Esophagus squamous epithelium (tissue), 5 donors: ENCODE measurements at places on chromosomes 16 and 17.

DNA sequence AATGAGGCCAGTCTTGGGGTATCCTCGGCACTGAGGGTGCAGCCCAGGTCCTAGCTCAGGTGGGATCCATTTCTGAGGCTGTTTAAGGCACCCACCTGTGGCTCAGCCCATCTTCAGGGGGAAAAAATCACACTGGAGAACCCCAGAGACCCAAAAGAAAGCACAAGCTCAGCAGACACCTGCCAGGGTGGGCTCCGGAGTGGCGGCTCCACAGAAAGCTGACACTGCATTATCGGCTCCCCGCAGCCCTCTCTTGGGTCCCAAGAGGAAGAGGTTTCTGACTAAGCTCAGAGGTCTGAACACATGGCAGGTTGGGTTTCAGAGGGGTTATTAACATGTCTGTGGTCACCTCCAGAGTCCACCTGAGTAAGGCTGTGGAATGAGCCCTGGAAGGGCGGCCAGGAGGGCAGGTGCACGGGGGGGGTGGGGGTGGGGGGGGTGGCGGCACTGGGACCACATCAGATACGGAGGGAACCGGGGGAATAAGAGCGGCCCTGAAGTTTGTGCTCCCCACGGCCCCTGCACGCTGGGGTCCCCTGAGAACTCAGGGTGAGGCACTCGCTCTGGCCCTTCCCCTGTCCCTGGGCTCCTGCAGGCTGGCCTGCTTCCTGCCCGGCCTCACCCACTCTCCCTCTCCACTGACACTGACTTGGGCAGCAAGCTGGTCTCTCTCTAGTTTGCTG lies 79.5 kb downstream of the TIMM22 start:
- no peak for DNase-seq

DNA sequence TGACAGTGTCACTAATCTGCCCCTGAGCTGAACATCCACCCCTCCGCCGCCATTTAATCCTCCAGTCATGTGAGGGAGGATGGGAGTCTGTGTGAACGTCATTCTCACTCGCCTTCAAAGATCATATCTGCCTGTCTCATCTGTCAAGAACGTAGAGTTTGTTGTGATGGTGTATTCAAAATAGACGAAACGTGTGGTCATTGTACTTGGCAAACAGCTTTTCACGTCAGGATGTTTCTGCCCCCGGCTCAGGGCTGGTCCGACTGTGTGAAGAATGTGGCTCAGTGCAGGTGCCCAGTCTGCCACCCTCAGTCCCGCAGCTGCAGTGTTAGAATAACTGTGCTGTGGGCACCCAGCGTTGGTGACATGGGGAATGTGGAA lies 148.0 kb downstream of the KCNJ12 start:
- DNase-seq = no peak

DNA sequence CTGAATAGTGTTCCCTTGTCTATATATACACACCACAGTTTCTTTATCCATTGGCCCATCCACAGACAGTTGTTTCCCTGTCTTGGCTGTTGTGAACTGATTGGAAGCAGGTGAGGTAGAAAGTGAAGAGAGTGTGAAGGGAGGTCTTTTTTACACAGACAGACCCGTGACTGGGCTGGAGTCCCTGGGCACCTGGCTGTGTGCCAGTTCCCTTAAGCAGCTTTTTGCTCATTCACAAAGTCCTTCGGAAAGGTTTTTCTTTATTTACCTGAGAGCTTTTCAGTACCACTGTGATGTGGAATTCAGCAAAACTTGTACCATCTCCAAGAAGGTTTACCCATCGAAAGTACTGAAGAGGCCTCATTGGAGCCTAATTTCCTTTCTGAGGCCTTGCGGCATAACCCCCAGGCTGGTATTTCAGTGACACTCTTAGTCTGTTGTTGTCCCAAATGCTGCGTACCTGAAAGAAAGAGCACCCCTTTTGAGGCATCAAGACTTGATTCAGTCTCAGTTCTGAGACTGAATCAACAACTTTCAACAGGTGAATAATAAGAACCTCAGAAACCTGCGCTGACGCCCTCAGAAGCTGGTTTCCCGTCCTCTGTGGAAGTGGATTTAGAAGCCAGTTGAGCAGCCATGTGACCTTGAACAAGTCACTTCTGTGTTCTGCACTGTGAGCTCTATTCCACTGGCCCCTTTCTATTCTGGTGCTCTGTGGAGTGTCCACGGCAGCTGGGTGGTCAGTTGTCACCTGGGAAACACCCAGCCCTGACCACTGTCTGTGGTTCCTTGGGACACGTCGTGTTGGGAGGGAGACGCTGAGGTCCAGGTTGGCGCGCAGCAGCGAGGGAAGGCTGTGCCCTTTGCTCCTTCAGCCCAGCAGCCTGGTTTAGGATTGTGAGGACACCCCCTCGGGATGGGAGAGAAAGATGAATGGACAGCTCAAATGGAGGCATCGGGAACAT lies 53.9 kb upstream of the CRISPLD2 start:
- DNase-seq = no peak

- DNase-seq = no peak
Observed at GRCh38 chr17:19296786-19297778, 59.9 kb downstream of the EPN2 start.

DNA sequence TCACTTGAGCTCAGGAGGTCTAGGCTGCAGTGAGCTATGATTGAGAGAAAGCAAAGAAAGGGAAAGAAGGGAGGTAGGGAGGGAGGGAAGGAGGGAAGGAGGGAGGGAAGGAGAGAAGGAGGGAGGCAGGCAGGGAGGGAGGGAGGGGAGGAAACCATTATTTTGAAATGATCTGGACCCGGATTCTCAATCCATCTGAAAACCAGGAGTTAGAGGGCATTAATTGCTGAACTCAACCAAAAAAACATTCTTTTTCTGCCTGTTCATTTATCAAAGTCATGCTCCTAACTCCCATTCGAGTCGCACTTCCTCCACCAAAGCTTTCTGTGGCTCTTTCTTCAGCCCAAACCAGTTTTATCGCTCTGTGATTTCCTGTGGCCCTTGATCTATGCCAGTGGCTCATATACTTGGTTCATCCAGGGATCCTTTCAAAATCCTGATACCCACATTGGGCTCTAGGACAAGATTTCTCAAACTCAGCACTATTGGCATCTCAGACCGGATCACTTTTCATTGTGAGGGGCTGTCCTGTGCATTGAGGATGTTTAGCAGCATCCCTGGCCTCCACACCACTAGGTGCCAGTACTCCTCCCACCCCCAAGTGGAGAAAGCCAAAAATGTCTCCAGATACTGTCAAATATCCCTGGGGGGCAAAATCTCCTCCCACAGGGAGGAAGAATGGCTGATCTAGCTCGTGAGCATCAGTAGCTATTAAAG lies 38.2 kb downstream of the CMTM4 start:
- no peak for DNase-seq

DNA sequence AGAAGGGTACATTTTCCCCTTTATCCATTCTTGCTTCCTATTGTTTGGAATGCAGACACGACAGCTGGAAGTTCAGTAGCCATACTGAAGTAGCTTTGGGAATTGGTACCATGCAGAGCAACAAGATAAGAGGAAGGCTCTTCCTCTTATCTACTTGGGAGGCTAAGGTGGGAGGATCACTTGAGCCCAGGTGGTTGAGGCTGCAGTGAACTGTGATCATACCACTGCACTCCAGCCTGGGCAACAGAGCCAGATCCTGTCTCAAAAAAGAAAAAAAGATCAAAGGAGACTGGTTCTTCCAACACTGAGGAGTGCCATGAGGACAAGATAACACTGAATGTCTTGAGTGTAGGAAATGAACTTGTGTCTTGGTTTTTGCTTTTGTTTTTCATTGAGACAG lies 16.0 kb upstream of the RANGRF start:
- no peak for DNase-seq

- DNase-seq = no peak
Observed at GRCh38 chr16:51419768-51420167, 268.7 kb upstream of the SALL1 start.

DNA sequence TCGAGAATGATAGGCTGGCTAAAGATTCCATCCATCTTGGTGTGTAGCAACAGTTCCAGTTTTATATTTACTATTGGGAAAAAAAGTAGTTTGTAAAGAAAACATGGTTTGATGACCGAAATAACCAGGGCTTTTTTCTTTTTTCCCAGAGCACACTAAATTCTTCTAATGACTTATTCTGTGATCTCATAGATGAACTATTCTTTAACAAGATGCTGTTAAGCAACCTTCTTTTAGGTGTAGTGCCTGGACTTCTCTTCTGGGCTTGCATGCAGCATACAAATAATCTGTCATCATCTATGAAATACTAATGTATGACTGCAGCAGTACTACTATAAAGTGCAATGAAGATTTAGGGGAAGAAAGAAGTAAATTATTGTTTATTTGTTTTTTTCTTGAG lies 11.0 kb upstream of the CAPNS2 start:
- no peak for DNase-seq

DNA sequence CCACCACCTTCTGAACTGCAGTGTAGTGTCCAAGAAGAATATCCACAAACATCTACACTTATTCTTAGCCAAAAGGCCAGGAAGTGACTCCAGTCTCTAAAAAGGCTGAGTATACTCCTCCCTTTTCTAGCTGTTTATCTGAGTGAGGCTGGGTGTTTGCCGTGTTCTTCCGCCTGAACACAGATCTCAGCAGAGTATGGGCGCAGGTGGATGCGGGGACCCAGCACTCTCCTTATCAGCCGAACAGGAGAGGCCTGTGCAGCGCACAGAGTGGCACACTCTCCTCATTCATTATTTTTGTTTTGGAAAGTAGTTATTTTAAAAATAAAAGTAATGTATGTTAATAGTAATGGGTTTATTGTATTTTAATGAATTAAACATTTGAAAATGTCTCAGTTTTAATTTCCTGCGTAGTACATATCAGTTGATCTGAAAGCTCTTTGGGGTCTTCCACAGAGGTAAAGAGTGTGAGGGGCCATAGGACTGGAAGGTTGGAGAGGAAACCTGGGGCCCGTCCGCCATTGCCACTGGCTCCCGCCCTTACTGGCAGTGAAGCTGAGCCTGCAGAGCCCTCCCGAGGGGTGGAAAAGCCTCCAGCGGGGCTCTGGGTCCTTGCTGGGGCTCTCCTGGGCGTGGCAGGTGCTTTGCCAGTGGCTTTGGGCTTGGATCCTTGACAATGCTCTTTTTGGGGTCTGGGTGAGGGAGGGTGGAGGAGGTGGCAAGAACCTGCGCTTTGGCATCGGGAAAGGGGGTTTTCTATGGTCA lies 53.8 kb downstream of the PDPK1 start:
- DNase-seq = no peak
